NCI-H2081 treated with DMSO at 0.1 percent for 48 hours (cell line): ENCODE measurements at places on chromosomes 5 and 9.

DNA sequence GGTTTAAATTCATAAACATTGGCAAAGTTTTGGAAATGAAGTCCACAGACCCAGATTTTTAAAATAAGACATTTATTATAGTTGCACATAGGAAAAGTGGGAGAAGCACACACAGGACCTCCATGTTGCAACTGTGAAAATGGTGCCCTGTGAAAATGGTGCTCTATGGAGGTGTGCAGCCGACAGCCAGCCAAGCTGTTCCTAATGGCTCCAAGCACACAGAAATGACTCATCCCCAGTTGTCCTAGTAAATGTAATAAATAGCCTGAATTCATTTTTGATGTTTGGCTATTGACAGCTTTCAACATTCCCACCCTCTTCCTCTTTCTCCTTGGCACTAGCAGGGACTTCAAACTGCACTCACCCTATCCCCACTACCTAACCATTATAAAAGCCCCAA lies 590.9 kb downstream of the CAAP1 start:
- no peak for DNase-seq

- DNase-seq: no peak
Measured at GRCh38 chr5:39167141-39167971, 52.0 kb downstream of the FYB1 start.

GRCh38 chr9:15541872-15542271 lies 11.0 kb upstream of the CCDC171 start:
- DNase-seq: no peak

DNA sequence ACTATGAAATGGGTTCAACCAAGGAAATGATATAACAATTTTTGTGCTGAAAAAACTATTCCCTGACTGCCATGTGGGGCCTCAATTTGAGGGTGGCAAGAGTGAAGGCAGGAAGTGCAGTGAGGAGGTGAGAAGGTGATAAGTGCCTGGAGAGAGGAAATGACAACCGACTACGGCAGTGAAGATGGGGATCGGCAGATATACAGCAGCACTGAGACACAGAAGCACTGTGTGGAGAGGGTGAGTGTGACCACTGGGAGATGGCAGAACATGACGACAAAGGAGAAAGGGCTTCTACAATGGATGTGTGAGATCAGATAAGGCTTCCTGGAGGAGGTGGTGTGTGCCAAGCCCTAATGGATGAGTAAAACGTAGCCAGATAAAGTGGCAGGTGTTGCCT lies 271.8 kb downstream of the TRIM32 start:
- DNase-seq: no peak

DNA sequence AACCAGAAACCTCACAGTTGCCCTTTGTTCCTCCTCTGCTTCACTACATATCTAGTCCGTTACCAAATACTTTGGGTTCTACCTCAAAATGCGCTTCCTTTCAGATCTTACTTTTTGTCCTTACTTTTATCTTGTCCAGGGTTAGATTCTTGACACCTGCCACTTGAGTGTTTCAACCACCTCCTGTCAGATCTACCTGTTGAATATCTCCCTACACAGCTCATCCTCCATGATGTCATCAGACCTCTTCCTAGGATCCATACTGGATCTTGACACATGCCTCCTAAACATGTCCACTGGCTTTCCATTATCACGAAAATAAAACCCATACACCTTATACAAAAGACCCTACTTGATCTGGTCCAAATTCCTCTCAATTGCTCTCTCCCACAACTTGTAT lies 125.2 kb upstream of the SLC24A2 start:
- DNase-seq: no peak

DNA sequence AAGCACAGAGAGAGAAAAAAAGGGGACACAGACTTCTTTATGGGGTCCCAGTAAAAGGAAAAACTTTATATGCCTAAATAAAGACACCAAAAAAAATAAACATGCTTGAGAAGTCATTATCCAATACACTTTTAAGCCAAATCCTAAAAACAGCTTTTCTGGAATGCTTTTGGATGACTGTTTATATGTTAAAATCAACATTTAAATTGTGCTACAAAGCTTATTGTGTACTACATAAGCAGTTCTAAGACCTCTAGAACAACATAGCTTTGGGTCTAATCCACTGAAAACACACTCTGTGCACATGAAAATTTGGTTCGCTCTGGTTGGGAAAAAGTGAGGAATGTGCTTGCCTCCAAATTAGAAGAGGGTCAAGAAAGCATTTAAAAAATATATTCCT lies 92.5 kb downstream of the EBF1 start:
- DNase-seq: no peak

- no peak for DNase-seq
Measured at GRCh38 chr5:132274050-132274792, 16.7 kb downstream of the PDLIM4 start.

DNA sequence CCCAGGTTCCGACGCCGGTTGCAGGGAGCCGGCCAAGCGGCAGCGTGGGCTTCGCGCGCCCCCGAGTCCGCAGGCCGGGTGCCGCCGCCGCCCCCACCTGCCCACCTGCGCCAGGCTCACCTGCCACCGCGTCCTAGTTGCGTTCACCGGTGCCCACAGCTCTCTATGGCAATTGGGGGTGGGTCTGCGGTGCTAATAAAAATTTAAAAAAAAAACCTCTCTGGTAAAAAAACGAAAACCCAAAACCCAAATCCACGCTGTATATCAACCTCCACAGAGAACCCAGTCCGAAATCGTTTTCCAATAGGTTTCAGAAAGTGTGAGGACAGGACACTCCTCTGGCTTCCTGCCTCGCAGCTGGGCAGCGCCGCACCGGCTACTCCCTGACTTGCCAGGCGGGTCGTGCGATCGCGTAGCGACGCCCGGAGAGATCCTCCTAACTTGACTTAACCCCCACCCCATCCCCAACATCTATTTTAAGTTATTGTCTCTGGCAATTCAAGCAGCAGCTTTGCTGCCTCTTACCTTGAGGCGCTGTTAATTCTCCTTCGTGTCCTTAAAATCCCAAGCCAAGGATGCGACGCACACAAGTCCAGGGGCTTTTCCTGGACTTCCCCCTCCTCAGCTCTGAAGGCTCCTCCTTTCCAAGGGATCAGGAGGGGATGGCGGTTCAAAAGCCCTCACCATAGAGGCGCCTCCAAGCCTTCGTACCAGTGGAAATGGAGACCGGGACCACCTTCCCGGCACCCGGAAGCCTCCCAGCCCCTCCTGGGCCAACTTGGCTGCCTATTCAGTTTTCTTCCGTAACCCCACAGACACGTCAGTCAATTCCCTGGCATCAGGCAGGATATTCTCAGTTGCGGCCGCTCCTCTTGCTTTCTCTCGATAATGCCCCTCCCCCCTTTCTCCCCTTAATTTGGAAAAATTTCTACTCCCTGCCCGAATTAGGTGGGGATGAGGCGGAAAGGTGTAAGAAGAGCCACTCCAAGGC lies 1639.4 kb upstream of the C9orf72 start:
- DNase-seq: no peak

GRCh38 chr5:155085282-155085989 lies 71.9 kb downstream of the KIF4B start:
- no peak for DNase-seq

DNA sequence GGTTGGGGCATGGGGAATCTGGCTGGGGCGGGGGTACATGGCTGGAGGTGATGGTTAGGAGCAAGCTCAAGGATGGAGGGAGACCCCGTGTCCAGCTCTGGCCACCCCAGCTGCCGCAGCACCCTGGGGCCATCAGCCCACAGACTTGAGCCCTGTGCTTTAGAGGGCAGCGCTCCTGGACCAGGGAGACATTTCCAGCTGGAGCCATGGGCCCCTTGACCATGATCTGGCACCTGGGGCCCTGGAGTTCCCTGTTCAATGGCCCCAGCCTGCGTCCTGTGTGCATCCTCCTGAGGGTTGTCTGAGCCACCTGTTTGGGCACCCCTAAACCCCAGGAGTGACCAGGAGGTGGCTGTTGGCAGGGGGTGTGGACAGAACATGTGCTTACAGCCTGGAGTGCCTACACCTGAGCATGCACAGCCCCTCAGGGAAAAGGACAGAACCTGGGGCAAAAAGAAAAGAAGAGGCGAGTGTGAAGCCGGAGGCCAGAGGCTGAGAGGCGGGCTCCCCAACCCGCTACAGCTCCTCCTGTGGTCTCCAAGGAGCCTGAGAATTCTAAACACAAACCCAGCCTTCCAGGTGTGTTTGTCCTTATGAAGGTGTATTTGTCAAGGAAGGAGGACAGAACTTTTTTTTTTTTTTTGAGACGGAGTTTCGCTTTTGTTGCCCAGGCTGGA lies 126.7 kb downstream of the C9orf50 start:
- DNase-seq: no peak

- DNase-seq: no peak
Measured at GRCh38 chr5:73507062-73507461, 8.8 kb downstream of the BTF3 start.

- DNase-seq: no peak
Measured at GRCh38 chr5:145776886-145777285, 58.3 kb downstream of the PRELID2 start.

DNA sequence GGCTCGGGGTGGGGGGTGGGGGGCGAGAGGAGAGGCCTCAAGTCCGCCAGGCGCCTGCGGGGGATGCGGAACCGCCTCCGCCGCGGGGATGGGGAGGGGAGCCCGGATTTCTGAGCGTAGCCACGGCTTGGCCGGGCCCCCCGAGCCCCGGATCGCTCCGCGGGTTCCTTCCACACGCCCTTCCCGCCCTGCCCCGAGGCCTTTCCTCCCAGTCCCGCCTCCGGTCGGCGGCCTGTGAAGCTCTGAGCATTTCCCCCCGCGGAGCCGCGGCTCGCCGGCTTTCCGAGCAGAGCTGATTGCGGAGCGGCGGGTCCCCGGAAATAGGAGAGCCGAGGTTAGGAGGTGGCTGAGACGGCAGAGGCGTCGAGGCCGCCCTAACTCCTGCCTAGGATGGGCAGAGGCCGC lies 6.1 kb downstream of the IRX4 start:
- DNase-seq: no peak
